ENCODE measurements at places on chromosomes 12 and 14.

DNA sequence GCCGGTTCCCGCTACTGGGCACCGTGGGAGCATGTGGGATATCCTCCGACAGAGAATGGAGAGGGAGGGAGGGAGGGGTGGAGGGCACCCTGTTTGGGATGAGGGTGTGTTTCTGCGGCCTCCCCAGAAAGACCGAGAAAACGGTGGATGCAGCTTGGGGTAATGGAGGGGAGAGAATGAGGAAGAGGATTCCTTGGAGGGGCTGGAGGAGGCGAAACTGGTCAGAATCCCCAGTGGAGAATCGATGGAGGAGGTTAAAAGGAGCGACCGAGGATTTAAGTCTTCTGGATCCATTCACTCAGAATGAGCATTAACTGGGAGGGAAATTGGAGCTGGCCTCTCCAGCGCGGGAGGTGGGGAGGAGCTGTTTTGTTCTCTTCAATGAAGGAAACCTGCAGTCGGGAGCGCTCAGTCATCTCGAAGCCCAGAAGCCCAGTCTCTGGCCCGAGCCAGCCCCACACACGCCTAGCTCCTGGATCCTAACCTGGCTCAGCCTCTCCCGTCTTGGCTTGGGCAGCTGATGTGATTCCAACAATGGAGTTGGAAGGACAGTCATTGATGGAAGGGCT, 581 bp downstream of the ARG2 start:
- DNase-seq, result no peak

DNA sequence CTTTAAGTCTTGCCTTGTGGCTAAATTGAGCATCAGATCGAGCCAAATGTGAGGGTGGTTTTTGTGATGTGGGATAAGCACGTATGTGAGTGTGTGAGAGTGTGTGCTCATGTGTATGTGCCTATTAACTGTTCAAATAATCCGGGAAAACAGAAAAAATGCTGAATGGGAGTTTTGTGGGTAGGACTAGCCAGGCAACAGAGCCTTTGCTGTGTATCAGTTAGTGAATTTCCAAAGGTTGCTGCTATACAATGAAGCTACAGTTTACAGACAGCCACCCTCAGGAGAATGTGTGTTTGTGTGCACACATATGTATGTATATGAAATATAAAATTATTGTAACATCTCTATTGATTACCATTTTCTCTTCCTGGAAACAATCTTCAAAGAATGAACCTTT, 154.0 kb downstream of the SOX5 start:
- DNase-seq, result no peak

GRCh38 chr12:108839018-108839889, 18.1 kb downstream of the SSH1 start:
- DNase-seq, result no peak

DNA sequence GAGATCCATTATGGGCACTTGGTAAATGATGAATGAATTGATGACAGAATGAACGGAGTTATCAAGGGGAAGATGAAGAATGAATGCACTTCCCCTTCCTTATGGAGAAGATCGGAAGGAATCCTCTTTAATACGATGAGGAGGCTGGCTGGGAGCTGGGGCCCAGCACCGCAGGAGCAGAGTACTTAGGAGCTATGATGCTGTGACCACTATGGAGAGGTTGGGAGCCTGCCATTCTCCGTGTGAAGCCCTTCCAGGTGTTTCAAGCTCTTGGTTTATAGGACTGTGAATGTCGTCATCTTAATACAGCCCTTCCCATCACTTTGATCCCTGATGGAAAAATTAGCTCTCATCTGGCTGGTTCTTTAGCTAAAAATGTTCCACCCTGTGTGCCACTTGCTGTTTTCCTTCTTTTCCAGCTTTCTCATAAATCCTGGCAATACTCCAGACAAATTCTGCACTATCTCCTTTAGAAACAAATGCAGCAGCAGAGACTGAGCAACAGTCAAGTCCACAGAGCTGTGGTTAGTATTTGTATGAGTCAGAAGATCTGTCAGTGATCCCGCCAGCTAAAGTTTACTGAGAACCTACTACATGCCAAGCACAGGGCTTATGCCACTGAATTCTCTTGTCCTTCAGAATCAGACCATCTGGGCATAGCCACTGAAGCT, 263.1 kb upstream of the CRY1 start:
- DNase-seq, result peak; percentile 45

GRCh38 chr12:103331643-103332042, 164.1 kb downstream of the C12orf42 start:
- DNase-seq, result no peak

- no peak for DNase-seq
Measured at GRCh38 chr12:41663598-41664265, 475.6 kb downstream of the PDZRN4 start.

GRCh38 chr12:27289414-27289813, 43.2 kb upstream of the BMAL2 start:
- no peak for DNase-seq

- no peak for DNase-seq
Measured at GRCh38 chr12:93151079-93151762, 222.1 kb upstream of the EEA1 start.

- no peak for DNase-seq
Measured at GRCh38 chr12:6883683-6884082, 10.6 kb upstream of the SPSB2 start.

DNA sequence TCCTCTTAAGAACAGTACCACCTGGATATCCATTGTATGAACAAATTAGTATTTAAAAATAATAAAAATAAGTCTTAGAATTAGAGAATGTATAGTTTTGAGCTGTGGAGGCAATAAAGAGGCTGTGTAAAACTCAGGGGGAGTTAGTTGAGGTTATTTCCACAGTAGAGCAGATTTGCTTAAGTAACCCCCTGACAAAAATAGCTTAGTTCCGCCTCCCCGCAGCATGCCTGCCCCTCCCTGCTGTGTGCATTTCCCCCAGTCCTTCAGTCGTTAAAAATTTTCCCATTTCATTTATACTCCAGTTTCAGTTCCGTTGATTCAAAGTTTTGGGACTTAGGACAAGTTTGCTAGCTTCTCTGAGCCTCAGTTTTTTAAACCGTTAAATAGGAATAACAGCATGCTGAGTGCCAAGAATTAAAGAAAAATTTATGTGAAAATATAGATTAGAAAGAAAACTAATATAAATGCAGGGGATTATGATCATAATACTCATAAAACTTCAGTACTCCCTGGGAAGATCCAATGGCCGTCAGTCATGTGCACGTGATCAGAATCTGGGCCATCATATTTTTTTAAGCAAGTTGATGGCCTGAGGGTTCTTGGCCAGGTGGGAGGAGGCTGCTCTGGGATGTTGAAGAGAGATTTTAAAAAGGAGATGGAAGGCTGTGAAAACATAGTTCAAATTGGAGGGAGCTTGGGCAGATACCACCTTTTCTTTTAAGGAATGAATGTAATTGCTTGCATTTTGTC, 14.5 kb upstream of the SLC38A2 start:
- no peak for DNase-seq

- DNase-seq, result no peak
Measured at GRCh38 chr12:89695830-89696229, 12.8 kb downstream of the ATP2B1 start.
